Activated B cell treated with CpG ODN at 0.5 μM for 24 hours (primary cell): ENCODE measurements at places on chromosomes 7 and 10. TPM values are rescaled to one million over a fixed set of nuclear protein-coding genes. Genes with fewer than 3 reads are reported as not detected.
A peak's percentile ranks its signal among the peaks of the same experiment; 100 is the strongest.

- H3K4me3 ChIP-seq = no peak overlapping the region
- no peaks in the 10 kb centered on the region for H3K27me3 ChIP-seq
- H3K4me1 ChIP-seq = peaks cover 19% of the 10 kb centered on the region
These were observed 57.0 kb downstream of the PRKAG2 start for GRCh38 chr7:151819866-151820265.

- peaks cover 69% of the 10 kb centered on the region for H3K36me3 ChIP-seq
- peaks cover 19% of the 10 kb centered on the region for H3K4me1 ChIP-seq
- H3K27me3 ChIP-seq = no peaks in the 10 kb centered on the region
- H3K4me3 ChIP-seq = no peak overlapping the region
These were observed 249.7 kb downstream of the ELMO1 start for GRCh38 chr7:37198906-37199485.

Gene PTPRN2
- 1.6 and 1.8 TPM in 2 replicates for total RNA-seq

DNA sequence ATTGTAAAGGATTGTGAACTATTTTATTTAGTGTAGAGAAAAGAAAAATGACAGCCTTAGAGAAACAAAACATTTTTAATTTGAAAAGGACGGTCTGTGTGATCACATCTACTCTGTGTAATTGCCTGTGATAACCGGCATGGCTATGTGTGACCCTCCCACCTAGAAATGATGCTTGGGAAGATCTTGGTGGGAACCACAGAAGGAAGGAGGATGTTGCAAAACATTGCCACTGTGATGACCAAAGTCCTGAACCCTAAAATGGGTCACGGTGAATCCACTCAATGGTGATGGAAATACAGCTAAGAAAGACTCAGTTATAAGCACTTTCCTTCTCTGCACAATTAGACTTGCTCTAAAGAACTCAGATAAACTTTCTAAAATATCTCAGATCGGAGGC is 221.3 kb upstream of the FRMD4A start:
- H3K4me3 ChIP-seq = no peak overlapping the region
- peaks cover 85% of the 10 kb centered on the region for H3K4me1 ChIP-seq

GRCh38 chr10:87504307-87504639 is 420 bp upstream of the MINPP1 start:
- peak overlapping the region; percentile 74 for H3K27ac ChIP-seq
- no peak for DNase-seq
- peak overlapping the region; percentile 91 for H3K4me3 ChIP-seq
- H3K4me1 ChIP-seq = peaks cover 16% of the 10 kb centered on the region
- peaks cover 9% of the 10 kb centered on the region for H3K36me3 ChIP-seq
- peaks cover 1% of the 10 kb centered on the region for H3K27me3 ChIP-seq

Gene HKDC1
- not detected in 2 replicates for total RNA-seq

Gene HTR5A
- not detected in 2 replicates for total RNA-seq

GRCh38 chr10:131032329-131033165 is 279.0 kb downstream of the TCERG1L start:
- H3K27me3 ChIP-seq = no peaks in the 10 kb centered on the region
- H3K27ac ChIP-seq = no peak overlapping the region
- no peaks in the 10 kb centered on the region for H3K36me3 ChIP-seq
- H3K4me3 ChIP-seq = no peak overlapping the region

DNA sequence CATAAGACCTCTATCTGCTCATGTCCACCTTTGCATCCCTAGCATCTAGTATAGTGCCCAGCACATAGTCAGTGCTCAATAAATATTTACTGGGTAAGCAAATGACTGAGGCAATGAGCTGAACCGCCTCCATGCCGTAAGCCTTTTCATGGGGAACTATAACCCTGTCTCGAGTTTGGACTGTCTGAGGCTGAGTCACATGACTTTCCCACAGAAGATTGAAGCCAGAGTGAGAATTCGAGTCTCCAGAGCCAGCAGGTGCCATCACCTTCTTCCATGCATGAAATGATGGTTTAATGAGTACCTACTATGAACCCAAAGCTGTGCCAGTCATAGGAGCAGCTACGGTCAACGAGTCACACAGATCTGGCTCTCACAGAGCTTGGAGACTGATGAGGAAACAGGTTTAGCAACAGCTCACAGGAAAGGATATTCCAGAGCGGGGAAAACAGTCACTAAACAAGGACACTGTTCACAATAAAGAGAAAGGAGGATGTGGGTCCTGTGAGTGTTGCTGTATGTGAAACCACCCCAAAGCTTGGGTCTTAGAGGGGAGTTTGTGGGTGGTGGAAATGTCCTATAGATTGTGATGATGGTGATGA is 75.2 kb downstream of the TEX36 start:
- H3K4me1 ChIP-seq = no peaks in the 10 kb centered on the region
- no peaks in the 10 kb centered on the region for H3K36me3 ChIP-seq
- no peak overlapping the region for H3K27ac ChIP-seq

Gene LRRC61
- 10.7 and 11.0 TPM in 2 replicates for total RNA-seq

DNA sequence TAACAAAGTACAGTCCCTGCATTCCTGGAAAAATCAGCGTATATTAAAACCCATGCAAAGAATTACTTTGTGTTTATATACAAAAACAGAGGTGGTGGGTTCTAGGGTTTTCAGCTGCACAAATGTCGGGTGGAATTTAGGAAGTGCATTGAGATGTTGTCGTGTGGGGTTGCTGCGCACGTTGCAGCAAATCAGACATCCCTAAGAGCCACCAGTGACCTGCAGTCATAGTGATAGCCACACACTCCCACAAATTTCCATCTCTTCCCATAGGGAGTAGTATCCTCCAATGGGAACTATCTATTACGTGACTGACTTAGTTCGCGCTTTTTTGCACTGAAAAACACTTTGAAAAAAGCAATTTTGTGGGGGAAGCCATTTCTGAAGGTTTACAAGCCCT is 375.2 kb upstream of the GALNT17 start:
- no peak overlapping the region for H3K4me3 ChIP-seq
- H3K4me1 ChIP-seq = peaks cover 11% of the 10 kb centered on the region
- no peak for DNase-seq
- H3K27ac ChIP-seq = no peak overlapping the region
